ENCODE measurements at places on chromosomes 5 and 9.

GRCh38 chr5:132099076-132099748 is 25.6 kb downstream of the CSF2 start:
- DNase-seq = no peak

DNA sequence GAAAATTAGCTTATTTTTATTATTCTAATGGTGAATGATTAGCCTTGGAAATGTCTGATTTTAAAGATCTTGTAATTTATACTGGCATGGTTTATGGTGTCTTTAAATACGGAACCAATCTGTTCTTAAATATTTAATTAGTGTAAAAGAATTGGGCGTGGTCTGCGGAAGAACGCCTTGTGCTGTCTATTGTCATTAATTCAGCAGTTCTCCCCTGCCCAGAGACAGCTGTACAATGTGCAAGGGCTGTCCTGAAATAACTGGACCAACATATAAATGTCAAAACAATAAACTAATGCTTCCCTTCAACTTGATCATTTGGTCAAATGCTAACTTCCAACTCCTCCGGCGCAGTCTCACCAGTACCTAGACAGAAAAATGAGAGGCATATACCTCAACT is 124.3 kb downstream of the CCDC192 start:
- DNase-seq = no peak

- no peak for DNase-seq
These were observed 59.5 kb downstream of the CDC42SE2 start for GRCh38 chr5:131323378-131323777.

DNA sequence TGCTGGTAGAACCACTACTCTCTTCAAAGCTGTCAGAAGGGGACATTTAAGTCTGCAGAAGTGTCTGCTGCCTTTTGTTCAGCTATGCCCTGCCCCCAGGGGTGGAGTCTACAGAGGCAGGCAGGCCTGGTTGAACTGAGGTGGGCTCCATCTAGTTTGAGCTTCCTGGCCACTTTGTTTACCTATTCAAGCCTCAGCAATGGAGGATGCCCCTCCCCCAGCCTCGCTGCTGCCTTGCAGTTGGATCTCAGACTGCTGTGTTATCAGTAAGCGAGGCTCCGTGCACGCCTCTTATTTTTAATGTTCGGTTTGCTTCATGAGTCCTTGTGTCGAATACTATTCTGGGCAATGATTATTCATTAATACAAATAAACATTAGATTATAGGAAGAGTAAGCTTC is 3.1 kb upstream of the SLC27A6 start:
- no peak for DNase-seq

GRCh38 chr9:96721731-96722429 is 56.0 kb downstream of the ZNF510 start:
- DNase-seq = no peak

DNA sequence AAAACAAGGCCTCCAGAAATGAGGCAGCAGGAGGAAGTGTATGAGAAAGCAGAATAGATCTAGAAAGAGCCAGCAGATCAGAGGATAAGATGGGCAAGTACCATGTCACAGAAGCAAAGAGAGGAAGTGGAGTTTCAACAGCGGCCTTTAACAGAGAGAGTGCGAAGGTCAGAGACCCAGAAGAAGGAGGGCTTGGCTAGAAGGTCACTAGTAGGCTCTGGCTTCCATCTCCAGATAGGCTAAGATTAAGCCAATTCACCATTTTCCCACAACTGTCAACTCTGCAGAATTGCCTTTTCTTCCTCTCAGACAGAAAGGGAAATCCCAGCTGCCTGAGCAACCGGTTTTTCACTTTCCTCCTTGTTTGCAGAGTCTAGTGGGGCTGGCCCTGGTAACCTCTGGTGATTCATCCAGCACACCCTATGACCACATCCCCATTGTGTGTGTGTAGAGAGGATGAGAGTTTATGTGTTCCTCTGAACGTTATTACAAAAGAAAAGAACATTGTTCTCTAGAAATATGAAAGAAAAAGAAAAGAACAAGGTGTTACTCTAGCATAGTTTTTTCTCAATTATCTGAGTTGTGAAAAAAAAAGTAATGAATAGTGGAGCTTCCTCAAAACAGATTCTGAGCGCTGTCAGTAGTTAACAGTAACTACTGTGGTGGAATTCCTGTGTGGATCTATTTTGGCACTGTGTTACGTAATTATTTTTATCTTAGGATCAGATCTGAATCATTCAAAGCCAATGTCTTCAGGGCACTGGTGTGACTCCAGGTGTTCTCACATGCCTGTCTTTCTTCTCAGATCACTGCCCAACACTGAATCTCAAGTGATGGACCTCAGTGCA is 220.4 kb downstream of the ARRDC3 start:
- peak; percentile 53 for DNase-seq

- no peak for DNase-seq
These were observed 70.9 kb downstream of the HSPA4 start for GRCh38 chr5:133122711-133123110.

DNA sequence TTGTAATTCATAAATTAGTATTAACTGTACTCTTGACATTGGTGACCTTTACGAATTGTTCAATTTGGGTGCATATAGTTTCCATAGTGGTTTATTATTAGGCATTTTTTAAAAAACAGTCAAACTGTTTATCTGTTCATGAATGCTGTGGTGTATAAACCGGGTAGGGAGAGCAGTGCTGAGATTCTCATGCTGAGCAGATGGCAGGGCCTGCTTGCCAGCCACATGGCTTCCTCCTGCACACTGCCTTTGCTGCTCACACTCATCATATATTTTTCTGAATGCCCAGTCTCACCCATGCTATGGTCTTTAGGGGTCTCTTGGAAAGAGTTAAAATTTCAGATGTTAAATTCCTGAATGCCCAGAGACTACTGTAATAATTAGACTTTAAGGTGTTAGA is 40.8 kb downstream of the NNT start:
- no peak for DNase-seq

GRCh38 chr5:10671041-10672008 is 89.7 kb downstream of the DAP start:
- DNase-seq = no peak

DNA sequence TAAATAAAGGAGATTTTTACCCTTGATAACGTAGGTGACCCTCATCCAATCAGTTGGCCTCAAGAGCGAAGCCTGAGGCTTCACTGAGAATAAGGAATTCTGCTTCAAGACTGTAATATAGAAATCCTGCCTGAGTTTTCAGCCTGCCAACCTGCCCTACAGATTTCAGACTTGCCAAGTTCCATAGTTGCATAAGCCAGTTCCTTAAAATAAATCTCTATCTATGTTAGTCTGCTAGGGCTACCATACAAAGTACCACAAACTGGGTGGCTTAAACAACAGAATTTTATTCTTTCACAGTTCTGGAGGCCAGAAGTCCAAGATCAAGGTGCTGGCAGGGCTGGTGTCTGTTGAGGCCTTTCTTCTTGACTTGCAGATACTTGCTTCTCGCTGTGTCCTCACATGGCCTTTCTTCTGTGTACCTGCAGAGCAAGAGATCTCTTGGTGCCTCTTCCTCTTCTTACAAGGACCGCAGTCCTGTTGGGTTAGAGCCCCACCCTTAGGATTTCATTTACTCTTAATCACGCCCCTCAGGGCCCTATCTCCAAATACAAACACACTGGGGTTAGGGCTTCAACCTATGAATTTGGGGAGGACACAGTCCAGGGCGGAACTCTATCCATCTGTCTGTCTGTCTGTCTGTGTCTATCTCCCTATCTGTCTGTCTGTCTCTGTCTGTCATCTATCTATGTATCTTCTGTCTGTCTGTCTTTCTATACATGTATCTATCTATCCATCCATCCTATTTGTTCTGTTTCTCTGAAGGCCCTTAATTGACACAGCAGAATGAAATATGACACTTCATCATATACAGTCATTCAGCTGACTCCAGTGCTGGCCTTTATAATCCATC is 17.0 kb upstream of the CMBL start:
- DNase-seq = no peak

GRCh38 chr9:136001231-136001630 is 40.1 kb upstream of the UBAC1 start:
- no peak for DNase-seq

GRCh38 chr9:131578021-131578420 is 32.7 kb downstream of the PRRT1B start:
- DNase-seq = peak; percentile 54

GRCh38 chr9:16579872-16580432 is 290.5 kb downstream of the BNC2 start:
- DNase-seq = no peak
